ENCODE measurements at places on chromosomes 1 and 21.

- DNase-seq: peak; percentile 32
These were observed 526 bp downstream of the TPR start for GRCh38 chr1:186374303-186375151.

DNA sequence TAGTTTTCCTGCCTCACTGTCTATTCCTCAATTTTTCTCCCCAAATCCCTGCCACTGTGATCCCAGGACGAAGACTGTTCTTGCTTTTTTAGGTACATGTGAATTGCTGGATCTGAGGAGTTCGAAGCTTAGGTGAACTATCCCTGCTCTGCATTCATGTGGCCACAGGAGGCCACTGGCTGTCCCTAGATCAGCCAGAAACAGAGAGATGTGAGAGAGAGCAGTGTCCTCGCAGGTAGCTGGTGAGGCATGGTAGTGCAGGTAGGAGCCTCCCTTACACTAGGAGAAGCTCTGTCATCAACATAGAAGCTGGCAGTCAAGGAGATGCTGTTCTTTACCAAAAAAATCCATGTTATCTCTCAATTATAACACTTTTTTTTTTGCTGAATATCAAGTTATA lies 71.5 kb downstream of the USP24 start:
- no peak for DNase-seq

- DNase-seq: no peak
These were observed 460.5 kb downstream of the SIPA1L2 start for GRCh38 chr1:232169436-232169835.

GRCh38 chr1:1348420-1349255 lies 580 bp downstream of the DVL1 start:
- peak; percentile 45 for DNase-seq

DNA sequence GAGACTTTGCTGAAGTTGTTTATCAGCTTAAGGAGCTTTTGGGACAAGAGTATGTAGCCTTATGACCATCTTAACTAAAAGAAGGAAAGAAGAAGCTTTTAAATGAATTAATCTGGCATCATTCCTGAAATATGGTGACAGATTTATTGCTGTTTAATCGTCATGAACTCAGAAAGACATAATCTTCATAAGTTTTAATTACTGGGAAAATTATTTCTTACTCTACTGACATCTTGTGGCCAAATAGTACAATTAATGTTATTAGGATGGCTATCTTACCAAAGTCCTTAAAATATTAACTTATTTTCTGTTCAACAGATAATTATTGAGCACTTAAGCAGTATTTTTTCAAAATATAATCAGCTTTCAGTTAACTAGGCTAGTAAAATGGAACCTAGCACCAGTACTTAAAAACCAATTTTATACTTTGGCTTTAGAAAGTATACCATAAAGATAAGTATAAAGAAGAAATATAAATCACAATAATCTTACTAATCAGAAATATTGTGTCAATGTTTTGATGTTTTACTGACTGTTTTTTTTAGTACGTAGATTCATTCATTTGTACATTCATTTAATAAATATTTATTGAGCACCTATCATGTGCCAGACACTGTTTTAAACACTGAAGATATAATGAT lies 34.7 kb upstream of the GPR25 start:
- peak; percentile 47 for DNase-seq

DNA sequence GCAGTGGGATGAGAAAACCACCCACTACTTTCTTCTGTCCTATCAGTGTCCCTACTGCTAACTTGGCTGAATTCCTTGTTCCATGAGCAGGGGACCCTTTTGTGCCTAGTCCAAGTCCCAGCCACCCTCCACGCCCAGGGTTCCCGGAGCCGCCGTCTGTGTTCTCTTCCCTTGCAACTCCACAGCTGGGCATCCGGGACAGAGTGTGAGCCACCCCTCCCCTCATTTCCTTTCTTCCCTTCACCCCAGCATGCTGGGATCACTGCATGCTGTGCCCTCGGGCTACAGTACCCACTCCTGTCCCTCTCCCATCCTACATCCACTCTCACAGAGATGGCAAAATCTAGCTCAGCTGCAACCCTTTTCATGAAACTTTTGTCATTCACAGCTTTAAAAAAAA lies 44.5 kb downstream of the PGBD5 start:
- DNase-seq: no peak

DNA sequence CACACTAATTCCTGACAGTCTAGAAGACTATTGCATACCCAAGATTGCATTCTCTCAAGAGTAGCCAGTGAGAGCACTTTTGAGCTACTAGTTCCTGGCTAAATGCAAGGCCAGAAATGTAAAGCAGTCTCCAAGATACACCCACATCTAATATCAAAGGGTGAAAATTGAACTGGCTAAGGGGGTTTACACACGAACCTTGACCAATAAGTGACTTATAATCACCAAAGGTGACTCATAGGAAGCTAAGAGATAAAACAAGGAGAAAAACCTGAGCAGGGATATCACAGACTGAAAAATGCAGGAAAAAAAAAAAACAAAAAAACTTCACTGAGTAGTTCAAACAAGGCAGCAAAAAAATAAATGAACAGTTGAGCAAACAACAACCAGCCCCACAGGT lies 172.2 kb upstream of the RRP15 start:
- DNase-seq: no peak

DNA sequence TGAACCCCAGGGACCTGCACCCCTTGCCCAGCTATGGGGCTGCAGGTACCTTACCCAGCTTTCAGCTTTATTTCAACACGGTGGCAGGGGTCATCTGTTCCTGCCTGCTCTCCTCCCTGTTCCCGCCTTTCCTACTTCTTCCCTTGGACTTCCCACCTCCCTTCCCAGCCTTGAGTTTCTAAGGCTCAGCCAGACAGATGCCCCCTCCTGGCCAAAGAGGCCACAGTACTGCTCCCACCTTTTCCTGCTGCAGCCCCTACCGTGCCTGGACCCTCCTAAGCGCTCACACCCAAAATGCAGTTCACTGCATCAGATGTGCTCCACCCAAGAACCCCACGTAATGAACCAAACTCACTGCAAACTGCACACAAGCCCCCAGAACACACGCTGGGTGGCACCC lies 7.7 kb downstream of the NOC2L start:
- peak; percentile 51 for DNase-seq

DNA sequence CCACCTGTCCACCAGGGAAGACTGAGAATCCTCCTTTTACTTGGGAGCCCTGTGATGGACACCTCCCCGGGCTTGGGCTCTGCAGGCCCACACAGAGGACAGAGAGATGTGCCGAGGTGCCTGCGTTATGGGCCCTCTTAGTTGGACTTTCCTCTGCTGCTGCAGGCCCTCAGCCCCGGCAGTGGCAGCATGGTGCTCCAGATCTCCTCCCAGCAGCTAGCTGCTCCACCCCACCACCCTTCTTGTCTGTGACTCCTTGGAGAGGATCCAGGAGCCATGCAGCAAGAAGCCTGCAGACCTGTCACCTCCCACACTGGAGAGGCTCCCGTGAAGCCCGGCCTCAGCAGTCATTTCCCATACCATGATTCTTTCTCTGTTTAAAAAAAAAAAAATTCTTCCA lies 27.4 kb downstream of the PHGDH start:
- DNase-seq: no peak

- DNase-seq: peak; percentile 69
These were observed 2.2 kb downstream of the JUN start for GRCh38 chr1:58781541-58782177.

DNA sequence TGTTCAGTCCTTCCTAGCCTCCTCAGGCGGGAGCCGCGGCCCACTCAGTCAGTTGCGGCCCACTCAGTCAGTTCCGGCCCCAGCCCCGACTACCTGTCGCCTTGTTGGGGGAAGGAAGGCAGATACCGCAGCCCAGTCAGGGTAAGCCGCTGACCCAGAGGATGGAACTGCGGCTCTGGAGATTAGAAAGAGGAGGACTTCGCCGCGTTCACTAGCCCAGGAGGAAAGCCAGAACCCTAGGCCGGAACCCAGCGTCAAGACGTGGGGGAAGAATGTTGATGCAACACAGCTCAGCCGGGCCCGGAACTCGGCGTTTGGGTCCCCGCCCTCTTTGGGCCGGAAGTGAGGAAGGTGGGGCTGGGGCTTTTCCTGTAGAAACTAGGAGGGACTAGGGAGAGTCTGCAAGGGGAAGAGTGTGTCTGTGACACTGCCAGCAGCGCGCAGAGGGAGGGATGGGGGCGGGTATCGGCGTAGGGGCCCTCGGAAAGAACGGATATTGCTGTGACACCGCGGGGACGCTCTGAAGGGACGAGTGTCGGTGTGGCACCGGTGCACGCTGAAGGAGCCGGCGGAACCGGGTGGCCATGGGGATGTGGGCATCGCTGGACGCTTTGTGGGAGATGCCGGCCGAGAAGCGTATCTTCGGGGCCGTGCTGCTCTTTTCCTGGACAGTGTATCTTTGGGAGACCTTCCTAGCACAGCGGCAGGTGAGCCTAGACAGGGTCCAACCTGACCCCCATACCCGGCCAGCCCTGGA lies at the start of gene ZMPSTE24:
TSS of gene ZMPSTE24 (plus strand) at position 549 of the 757 bp plus-strand sequence. CDS start at position 585, 36 bp downstream.
- DNase-seq: peak; percentile 97

DNA sequence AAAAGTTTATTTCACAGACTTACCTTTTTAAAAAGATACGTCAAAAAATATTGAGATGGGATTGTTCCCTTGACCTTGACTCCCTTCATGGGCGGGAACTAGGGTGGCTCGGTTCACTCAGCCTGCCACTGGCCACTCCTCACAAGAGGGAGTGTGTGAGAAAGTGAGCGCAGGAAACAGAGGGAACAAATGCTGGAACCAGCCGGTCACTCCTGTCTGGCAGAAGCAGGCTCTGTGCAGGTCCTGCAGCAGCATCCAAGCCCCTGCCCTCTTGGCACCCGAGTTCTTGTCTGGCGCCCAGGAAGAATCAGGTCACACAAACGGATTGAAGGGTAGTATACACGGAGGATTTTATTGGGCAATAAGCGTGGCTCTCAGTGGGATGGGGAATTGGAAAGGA lies 58.9 kb downstream of the ZNF648 start:
- DNase-seq: no peak

- DNase-seq: peak; percentile 86
These were observed 16.8 kb downstream of the DUSP10 start for GRCh38 chr1:221724931-221725605.

DNA sequence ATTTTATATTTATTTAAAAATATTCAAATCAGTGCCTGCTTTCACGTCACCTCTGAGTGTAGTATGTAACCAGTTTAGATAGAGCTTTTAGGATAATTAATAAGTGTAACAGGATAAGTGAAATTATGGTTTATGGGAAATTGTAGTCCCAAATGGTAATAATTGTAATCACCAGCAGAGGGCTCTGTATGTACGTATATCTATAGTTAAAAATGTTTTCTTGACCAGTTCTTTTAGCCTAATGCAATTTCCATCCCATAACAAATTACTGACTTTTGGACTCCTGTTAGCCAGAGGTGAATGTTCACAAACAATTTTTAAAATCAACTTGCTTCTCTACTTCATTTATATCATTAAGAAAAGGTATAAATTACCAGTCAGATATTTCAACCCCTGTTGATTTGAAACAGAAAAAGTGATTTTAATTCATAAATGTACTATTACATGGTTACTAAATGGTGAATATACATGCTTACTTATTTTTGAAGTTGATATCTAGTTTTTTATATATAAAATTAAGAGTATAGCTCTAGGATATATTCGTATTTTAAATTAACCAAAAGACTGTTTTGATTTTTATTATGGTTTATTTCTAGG lies 25.3 kb downstream of the SLC30A7 start:
- DNase-seq: peak; percentile 55

DNA sequence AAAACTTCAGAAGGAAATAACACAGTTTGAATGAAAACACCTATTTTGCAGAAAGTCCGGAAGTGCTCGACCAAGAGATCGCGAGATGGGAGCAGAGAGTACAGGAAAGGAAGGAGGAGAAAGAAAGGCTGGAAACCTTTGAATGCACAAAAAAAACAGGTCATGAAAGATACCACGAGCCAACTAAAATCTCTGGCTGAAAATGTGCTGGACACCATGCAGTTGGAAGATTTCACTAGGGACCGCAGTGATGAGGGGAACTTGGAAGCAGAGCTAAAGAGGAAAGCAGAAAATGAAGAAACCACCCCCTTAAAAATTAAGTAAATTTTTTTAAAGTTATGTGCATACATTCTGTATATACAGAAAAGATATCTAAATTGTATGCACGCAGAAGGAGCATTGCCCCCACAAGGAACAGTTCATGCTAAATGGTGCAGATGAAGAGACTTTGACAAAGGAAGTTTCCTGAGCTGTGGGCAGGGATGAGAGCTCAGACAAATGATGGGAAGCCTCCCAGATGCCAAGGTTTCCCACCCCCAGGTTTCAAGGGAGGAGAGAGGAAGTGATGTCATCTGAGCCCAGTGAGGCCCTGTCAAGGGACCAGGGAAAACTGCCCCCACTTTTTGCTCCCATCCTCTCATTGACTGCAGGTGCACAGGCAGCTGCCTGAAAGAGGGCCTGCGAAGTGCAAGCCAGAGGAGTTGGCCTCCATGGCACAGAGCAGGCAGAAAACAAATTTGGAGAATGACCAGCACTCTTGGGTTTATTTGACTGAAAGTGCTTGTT lies 52.5 kb downstream of the ETS2 start:
- DNase-seq: no peak

DNA sequence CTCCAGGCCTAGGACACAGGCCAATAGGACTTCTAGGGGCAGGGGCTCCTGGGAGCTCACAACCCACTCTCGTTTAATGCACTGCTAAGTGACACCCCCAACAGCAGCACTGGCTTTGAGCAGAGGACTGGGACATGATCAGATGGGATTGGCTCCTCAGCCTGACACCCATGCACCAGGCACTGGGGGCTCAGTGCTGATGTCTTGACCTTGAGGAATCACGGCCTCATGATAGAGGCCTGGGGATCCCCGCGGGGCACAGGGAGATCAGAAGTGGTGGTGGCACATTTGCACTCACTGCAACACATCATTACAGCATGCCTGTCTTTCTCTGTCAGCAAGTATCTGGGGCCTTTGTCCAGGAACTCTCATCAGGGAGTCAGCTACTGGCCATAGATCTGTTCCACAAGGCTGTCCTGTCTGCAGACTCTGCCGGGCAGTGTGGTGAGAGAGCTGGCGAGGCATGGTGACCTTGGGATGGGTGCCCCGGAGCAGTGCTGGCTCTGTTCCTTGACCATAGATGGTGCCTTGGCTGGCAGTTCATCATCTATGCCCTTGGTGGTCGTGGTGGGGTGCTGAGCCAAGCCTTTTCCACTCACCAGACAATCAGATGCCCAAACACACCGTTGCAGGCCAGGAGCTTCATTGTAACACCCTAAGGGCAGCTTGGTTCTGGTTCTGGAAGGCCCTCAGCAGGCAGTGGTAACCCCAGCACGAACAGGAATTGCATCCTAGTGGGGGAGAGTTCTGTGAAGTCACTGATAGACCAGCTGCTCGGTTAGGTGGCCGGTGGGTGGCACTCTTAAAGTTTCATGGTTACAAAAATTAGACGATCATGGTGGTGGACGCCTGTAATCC lies 22.2 kb upstream of the PARP1 start:
- no peak for DNase-seq

GRCh38 chr21:31012133-31013089 lies 25.9 kb downstream of the KRTAP19-8 start:
- no peak for DNase-seq

All from amniotic epithelial cell (primary cell).